ENCODE measurements at places on chromosomes 2 and 18.

DNA sequence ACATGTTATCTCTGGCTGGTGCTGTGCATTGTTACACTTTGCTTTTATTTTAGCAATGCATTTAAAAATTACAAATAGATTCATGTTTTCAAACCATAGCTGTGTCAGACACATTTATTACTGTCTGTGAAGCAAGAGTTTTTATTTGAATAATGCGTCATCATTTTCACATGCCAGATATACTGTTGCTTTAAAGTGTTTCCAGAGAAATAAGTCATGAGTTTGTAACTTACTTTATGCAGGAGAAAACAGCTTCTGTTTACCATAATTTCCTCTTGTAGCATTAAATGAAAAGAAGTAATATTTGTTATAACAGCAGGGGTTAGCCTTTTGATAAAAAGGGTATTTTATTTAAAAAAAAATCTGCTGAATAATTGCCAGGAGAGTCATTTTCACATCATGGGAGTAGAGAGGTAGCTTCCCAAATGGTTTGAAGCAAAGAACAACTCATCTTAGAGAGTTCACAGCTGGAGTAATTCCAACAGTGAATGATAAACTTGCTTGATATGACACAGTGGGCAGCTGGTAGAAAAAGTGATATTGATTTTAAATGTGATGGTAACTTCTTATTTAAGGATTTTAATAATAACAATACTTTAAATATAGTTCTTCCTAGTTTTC is 1274.5 kb upstream of the CRIM1 start:
- DNase-seq: no peak

- no peak for DNase-seq
These were observed 43.8 kb downstream of the MOB4 start for GRCh38 chr2:197559681-197560080.

DNA sequence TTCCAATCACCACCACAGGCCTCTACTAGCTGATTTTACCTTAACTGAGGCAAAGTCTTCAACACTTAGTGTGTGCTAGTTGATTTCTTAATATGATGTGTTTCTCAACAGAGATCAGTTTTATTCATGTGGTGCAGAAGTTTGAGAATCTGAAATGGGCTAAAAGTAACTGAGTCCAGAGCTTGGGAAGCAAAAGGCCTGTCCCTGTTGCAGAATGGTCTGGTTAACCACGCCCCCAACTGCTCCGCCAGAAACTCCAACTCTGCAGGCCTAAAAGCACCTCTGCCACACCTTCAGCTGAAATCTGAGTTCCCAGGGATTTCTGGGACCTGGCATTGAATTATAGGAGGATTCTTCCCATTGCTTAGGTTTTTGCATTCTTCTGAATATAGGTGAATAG is 44.9 kb downstream of the TWIST2 start:
- DNase-seq: no peak

GRCh38 chr2:15042801-15043217 is 410.3 kb downstream of the LRATD1 start:
- DNase-seq: no peak

- DNase-seq: no peak
These were observed 923.8 kb downstream of the LRP1B start for GRCh38 chr2:141207036-141207385.

DNA sequence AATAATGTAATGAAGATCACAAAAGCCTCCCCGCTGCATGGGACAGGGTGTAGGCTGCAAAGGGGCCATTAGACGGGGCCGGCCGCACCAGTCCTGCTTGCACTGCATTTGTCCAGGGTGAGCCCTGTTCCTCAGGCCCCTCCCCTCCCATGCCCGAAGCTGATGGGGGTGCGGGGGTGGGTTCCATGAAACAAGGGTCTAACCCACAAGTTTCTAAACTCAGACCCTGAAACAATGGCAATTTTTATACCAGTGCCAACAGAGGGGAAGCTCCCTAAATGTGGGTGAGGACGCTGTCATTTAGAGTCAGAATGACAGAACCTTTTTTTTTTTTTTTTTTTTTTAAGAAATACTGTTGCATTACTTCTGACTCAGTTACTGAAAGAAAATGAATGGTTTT is 39.7 kb downstream of the HS6ST1 start:
- no peak for DNase-seq

DNA sequence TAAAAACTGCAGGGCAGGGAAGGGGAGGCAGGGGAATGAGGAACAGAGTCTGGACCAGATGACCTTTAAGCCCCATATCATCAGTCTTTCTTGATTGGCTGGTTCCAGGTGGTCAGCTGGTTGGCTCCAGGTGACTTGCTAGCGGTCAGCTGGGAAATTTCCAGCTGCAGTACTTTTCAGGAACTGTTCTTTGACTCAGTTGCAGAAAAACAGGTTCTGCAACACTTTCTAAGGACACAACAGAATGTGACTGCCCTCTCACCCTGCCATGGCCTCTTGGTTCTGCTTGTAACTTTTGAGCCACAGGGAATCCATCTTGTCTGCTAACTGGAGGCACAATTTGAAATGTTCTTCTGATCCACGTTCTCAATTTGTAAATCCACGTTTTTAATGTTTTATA is 278.3 kb upstream of the LRATD1 start:
- DNase-seq: no peak

DNA sequence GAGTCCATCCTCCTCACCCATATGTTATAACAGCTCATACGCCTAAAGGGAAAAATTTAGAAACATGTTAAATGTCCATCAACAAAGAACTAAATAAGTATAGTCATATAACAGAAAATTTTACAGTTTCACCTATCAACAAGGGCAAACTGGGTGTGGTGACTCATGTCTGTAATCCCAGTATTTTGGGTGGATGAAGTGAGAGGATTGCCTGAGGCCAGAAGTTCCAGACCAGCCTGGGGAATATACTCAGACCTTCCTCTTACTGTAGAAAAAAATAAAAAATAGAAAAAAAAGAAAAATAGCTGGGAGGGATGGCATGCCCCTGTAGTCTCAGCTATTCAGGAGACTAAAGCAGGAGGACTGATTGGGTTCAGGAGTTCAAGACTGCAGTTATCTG is 48.3 kb upstream of the GULP1 start:
- no peak for DNase-seq

DNA sequence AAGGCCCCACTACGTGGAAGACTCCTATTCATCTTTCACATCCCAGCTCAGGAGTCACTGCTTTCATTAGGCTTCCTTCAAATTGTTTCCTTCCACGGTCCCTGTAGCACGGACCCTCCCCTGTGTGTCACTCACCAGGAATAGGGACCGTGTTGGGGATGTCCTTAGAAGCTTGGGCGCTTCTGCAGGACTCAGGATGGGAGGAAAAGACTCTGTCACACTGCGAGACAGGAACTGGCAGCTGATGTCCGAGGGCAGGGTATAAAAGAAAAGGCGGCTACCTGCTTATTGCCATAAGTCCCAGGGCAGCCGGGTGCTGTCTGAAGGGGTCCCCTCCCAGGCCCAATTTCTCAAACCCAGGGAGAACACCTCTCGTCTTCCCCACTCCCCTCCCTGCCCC is 79.1 kb downstream of the BCL2L11 start:
- no peak for DNase-seq

GRCh38 chr2:6336752-6337471 is 528.8 kb downstream of the CMPK2 start:
- DNase-seq: no peak

DNA sequence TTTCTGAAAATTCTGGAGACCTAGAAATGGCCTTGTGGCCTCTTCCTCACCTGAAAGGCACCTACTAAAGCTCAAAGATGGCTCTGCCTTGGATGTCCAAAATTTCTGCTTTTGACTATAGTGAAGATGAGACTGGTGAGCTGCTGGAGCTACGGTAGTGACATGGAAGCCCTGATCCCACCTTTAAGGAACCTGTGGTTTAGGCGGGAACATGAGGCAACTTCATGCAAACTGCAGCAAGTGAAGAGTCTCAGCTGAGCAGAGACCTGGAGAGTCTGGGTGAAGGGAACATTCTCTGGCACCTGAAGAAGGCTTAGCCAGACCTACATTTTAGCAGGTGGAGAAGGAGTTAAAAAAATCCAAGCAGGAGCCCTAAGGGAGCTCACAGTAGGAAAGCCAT is 40.0 kb downstream of the GORASP2 start:
- no peak for DNase-seq

DNA sequence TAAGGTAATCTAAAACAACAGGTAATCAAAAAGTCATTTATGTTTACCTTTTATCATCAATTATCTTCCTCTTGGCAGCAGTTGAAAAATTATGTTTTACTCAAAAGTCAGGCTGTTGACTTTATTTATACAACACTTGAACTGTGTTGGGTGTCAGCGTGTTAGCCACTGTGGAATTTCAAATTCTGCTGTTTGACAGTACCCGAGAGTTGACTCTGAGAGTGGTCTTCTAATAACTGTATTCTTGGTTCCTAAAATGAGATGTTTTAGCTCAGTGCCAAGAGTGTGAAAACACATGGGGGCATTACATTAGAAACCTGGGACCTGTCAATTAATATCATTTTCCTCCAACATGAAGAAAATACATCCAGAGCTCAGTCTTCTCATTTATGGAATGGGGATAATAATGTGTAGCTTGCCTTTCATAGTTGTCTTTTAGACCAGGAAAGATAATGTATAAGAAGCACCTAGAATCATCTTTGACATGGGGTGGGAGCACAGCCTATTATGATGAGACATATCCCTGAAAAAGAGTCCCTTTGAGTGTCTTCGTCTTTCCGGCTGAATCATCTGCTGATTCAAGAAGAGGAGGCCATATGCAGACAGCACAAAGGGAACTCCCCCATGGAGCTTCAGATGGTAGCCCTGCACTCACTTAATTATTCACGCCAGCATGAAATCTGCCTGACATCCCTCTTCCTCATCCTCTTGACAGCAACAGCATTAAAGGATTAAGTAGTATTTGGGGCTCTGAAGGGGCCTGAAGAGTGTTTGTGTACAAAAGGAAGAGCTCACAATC is 89.1 kb downstream of the AFF3 start:
- DNase-seq: no peak

GRCh38 chr18:25283781-25284180 is 68.2 kb downstream of the ZNF521 start:
- DNase-seq: no peak

GRCh38 chr2:20217041-20217970 is 7.6 kb downstream of the SDC1 start:
- DNase-seq: no peak

DNA sequence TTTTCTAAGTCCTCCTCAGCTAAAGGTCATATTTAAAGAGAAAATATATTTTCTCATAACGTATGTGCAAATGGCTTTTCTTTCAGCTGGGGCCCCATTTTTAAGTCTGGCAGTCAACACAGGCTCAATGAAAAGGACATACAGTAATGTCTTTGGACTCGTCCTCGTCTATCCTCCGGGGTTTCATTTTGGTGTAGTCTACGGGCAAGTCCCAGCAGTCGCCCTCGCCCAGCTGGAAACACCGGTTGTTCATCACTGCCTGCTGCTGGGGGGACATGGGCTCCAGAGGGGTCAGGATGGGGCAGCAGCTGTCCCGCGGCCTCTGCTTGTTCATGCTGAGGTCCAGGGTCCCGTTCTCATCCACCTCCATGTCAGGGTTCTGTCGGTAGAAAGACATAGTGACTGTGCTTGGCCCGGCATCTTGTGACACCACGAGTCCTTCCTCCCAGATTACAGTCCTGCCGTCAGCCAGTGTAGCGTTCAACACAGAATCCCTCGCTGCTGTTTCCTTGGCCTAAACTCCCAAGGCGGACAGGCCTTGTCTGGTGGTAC is 144.9 kb upstream of the PXDN start:
- no peak for DNase-seq

GRCh38 chr2:58851598-58851997 is 610.5 kb upstream of the FANCL start:
- no peak for DNase-seq

DNA sequence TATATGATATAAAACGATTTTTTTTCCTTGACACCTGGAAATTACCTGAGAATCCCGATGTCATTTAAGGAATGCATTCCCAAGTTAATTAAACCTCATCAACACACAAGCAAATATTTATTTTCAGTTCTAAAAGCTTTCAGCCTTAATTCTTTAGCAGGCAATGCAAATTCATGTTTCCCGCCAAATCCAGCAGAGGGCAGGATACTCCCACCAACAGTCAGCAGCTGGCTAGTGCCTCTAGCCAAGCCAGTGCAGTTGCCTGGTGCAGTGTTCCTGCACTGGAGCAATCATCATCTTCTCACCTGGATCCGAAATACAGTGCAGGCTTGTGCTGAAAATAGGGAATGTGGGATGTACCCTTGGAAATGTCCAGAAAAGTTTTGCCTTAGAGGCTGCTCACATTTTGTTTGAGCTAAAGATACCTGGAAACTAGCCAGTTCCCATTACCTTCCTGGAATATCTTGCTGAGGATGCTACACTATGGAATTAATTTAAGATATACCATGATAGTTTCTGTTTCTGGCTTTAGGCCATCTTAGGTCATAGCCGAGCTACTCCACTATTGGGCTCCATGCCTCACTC is 48.4 kb upstream of the CYTIP start:
- peak; percentile 59 for DNase-seq

DNA sequence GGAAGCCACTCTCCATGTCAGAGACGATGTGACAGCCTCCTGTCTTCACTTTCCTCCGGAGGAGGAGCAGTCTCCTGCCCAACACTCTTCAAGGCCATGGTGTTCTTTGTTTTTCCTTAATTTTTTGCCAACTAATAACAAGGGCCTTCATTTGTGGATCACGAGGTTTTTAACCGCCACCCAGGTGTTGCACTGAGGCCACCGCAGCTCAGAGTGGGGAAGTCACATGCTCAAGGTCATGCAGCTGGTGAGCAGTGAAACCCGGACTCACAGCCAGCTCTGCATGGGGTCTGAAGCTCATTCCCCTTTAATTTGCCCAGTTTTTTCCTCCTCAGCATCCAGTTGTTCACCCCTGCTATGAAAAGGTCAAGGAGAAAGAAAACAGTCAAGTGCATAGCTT is 19.6 kb downstream of the ENOSF1 start:
- no peak for DNase-seq

GRCh38 chr2:3584076-3584475 is 9.0 kb downstream of the RPS7 start:
- no peak for DNase-seq

GRCh38 chr2:42854207-42854818 is 61.9 kb upstream of the HAAO start:
- no peak for DNase-seq

- no peak for DNase-seq
These were observed 342.8 kb downstream of the DYSF start for GRCh38 chr2:71796174-71796593.

DNA sequence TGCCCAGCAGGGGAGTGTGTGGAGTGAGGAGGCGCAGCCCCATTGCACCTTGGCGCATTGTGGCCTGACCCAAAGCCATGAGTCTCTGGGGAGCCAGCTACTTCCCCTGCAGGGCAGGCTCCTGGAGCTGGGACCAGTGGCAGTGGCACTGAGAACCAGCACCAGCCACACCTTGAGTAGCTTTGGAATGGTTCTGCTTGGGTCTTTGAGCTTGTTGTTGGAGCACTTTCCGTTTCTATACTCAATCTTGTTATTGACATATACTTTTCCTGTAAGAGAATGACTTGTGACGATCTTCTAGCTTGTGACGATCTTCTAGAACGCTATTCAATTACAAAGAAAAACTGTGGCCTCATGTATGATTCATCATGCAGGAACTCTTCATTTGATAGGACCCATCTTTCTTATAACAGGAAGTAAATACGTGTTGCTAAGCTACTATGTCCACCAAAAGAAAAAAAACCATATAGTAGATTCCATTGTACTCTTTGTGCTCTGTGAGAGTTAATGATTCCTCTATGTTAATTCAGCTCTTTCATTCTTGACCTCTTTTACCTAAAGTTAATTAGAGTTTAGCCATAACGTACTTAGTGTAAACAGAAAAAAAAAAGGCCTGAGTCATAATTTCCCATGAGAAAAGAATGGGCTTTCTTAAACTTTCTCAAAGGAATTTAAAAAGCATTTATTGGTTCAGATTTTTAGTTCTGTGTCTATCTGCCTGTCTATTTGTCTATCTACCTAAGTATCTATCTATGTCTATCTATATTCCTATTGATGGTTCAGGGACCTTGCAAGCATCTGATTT is 113.1 kb downstream of the GATA6 start:
- DNase-seq: peak; percentile 41

Measured in T-cell (primary cell).